Neural crest cell (in vitro differentiated cells): ENCODE measurements at places on chromosomes 6 and 20.

DNA sequence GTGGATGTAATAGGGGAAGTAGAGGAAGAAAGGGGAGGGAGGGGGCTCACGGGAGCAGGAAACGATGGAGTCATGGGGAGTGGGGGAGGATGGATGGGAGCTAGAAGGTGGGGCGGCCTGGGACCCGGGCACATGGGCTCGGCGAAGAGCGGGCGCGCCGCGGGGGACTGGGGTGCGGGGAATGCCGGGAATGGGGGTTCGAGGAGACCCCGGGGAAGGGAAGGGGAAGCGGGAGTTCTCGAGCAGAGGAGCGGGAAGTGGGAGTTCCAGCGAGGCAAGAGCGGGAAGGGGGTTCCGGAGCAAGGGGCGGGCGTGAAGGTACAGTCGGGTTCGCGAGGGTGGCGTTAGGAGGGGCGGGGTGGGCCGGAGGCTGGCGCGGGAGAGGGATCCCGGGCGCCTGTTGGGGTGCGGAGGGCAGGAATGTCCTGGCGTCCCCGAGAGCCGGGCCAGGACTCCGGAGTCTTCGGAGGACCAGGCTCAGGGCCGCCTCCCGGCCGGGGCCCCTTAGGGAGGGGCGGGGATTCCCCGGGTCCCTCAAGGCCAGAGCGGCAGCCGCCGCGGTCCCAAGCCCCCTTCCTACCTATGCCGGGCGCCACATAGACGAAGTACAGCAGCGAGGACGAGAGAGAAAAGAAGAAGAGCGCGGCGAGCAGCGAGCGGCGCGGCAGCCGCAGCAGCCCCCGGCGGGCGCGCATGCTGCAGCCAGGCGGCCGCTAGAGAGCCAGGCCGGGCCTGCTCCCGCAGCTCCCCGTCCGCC lies 504 bp downstream of the B4GALT5 start:
- DNase-seq, result peak; percentile 7

DNA sequence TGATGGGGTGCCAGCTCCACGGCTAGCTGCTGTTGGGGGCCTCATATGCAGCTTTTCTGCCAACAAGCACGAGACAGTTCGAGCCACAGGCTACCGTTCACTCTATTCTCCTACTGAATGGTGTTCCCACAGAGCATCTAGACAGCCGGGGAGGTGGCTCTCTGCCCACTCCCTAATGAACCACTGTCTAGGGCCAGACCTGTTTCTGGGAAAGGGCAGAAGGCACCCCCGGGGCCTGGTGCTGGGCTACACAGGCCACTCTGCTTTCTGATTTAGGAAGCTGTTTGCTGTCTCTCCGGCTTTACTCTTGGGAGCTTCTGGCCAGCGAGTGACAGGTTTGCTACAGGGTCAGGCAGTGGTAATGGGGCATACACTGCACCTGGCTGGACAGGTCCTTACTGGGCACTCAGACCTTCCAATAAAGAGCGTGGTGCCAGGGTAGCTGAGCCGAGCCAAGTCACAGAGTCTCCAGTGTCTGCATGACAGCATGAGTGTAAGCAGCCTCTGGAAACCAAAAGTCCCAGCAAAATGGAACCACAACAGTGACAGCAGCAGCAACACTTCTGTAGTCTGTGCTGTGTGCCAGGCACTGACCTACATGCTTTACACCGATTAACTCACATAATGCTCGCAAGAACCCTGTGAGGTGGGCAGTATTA lies 8.4 kb downstream of the CCDC167 start:
- no peak for DNase-seq

GRCh38 chr6:73610444-73611275 lies 43.1 kb downstream of the SLC17A5 start:
- no peak for DNase-seq

DNA sequence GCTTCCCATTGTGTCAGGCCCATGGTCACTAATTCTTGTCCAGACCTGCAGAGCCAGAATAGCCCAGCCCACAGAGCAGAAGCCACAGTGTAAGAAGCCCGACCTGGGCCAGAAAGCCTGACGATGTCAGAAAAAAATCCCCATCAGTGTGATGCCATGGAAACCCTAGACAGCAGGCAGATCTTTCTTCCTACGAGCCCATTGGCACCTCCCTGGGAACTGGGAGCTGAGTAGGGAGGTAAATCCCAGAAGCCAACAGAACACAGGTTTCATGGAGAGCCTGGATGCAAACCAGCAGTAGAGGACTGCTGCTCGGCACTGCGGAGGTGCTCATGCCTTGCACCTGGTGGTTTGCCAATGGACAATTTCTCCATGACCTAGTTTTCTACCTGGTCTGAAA lies 82.2 kb upstream of the SLC22A16 start:
- no peak for DNase-seq

GRCh38 chr6:144265390-144265789 lies 19.7 kb upstream of the UTRN start:
- no peak for DNase-seq

GRCh38 chr6:1609648-1610496 lies at the start of gene FOXC1:
Gene FOXC1 (plus strand): TSS chr6:1609915. CDS start chr6:1610446, 531 bp downstream.
- peak; percentile 67 for DNase-seq

DNA sequence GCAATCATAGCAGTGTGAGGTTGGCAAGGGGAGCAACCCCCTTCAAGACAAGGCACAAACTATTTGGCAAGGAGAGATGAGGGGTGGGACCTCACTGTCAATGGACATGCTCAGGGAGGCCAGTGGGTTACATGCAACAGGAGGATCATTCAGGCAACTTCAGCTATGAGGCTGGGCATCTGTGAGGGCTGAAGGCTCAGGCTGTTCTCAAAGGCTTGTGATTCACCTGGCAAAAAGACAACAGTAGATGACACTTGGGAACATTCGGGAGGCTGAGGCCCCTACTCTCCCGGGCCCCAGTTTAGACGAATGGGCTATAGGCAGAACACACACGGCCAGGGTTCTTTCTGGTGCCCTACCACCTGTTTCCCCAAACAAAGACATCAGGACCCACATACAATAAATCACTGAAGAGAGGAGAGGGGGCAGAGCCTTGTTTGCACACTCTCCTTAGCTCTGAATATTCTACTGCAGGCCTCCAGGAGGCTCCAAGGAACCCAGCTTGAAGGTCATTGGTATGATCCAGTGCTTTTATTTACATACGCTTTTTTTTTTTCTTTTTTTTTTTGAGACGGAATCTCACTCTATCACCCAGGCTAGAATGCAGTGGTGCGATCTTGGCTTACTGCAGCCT lies 7.9 kb downstream of the TUBB start:
- DNase-seq, result no peak

- no peak for DNase-seq
Measured at GRCh38 chr20:33181482-33182093, 13.6 kb downstream of the BPIFA2 start.

DNA sequence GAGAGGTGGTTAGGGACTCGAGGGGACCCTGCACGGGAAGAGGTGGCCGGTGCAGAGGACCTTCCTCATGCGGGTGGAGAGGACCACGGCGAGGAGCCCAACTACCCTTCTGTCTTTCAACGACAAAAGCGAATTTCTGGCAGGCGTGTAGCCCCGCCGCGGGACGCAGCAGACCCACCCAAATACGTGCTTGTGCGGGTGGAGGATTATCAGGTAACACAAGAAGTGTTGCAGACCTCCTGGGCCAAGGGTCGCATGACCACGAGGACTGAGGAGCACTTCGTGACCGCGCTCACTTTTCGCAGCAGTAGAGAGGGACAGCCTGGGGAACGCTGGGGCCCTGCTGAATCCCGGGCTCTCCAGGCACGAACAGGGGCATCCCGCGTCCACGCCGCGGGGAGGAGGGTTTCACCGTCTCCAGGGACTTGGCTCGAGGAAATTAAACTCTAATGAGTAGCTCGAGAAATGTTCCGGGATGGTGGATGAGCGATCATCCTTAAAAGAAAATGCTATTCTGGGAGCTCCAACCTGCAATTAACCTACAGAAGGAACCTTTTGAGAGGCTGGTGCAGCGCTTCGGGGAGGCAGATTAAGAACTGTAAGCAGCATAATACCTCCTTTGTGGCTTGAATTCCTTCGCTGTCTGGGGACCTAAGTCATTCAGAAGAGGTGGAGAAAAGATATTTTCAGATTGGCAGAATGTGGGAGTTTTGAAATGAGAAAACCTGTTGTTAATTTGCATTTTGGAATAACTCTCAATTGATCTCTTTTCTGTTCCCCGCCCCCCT lies 804 bp downstream of the C6orf141 start:
- peak; percentile 3 for DNase-seq

DNA sequence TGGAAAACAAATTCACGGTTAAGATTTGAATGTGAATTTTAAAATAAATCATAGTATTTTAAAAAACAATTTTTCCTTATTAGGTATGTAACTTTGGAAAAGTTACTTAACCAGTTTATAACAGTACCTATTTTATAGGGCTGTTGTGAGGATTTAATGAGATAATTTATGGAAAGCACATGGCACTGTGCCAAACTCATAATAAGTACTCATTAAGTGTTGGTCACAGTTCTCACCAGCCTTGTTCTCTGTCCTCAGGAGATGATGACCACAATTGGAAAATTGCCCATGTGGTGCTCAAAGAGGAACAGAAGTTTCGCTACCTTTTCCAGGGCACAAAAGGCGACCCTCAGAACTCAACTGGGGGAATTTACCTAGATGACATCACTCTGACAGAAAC lies 39.6 kb downstream of the MEP1A start:
- no peak for DNase-seq

DNA sequence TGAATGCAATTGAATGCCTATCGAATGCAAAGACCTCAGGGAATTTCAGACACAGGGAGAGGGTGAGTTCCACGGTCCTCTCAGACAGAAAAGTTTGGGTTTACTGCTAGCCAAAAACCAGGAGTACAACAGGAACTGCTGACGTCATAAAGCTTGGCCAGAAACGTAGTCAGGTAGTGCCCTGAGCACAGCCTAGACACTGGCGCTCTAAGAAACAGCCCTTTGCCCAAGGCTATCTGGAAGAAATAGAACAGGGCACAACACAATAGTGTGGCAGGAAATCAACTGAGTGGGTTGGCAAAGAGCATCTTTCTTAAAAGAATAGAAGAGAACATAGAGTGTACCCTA lies 58.0 kb downstream of the GFOD1 start:
- no peak for DNase-seq

- DNase-seq, result peak; percentile 50
Measured at GRCh38 chr20:37394543-37395409, 48.8 kb downstream of the SRC start.

- DNase-seq, result no peak
Measured at GRCh38 chr6:15340775-15341174, 94.9 kb downstream of the JARID2 start.

DNA sequence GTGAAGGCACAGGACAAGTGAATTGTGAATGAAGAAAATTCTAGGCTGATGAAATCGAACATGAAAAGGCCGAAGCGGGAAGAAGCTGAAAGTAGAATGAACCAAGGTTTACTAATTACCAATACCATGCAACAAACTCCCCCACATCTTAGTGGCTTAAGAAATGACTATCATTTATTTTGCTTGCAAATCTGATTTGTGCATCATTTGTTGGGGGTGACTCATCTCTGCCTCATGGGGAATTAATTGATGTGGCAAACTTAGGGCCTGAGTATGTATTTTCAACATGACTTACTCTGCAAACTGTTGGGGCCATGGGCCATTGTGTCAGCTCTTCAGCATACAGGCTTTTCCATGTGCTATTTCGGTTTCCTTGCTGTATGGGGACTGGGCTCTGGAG lies 26.8 kb downstream of the PPP1R14C start:
- no peak for DNase-seq

DNA sequence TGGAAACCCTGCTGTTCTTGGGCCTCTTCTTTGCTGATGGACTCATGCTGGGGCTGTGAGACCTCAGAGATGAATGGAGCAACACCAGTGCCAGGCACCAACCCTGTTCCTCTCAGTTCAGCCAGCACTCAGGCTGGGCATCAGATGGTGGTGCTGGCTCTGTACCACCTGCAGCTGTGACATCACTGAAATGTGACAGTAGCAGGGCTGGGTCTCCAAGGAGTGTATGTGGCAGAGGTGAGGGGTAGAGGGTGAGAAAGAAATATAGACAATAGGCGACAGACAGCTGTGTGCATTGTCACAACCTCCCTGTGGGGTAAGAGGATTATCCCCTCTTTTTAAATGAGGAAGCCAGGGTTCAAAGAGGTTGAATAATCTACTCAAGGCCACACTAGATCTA lies at the start of gene TP53TG5:
Gene TP53TG5 (minus strand): TSS at position 135 of the 400 bp plus-strand sequence. CDS start 89 bp downstream, at position 46.
- DNase-seq, result no peak

GRCh38 chr20:13927171-13927570 lies 63.2 kb downstream of the SEL1L2 start:
- DNase-seq, result no peak

- no peak for DNase-seq
Measured at GRCh38 chr20:43923917-43924316, 9.3 kb downstream of the TOX2 start.

DNA sequence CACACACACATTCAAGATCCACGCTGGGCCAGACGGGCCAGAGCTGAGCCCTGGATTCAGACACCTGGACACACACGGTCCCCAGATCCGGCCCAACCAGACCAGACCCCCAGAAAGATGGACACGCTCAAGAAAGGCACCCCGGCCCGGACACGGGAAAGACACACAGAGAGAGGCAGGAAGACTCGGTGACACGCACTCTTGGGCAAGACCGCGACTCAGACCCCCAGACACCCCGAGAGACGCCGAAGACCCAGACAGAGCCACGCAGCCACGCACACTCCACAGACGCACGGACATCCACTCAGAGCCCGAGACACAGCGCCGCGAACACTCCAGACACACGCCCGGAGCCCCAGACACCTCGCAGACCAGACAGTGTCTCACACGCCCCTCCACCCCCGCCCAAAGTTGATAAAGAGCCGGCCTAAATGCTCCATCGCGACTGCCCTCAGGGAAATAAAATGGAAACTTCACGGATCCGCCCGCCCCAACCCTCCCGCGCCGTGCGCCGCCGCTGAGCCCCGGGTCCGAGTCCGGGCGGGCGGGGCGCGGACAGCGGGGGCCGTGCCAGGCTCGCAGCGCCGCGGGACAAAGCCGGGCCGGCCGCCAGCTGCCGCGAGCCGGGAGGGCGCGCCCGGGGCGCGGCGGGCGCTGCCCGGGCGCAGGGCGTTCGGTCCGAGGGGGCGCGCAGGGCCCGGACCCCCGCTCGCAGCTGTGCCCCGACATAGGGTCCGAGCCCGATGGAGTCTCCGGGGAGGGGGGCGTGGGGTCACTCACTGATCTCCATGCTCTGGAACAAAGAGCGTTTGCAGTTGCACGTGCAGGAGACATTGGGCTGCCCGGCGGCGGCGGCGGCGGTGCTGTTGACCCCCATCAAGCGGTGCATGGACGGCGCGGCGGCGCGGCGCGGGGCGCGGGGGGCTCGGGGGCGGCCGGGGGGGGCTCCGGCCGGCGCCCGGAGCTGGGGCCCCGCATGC lies 831 bp downstream of the PMEPA1 start:
- DNase-seq, result no peak
